Type B pancreatic cell (in vitro differentiated cells): ENCODE measurements at places on chromosomes 5 and 9.

- H3K27me3 ChIP-seq, result peaks cover 3% of the 10 kb centered on the region
- DNase-seq, result no peak
- H3K4me3 ChIP-seq, result no peak overlapping the region
- H3K4me1 ChIP-seq, result no peaks in the 10 kb centered on the region
- no peaks in the 10 kb centered on the region for H3K36me3 ChIP-seq
Measured at GRCh38 chr9:131087354-131087893, 8.9 kb upstream of the AIF1L start.

GRCh38 chr5:160479926-160480325 lies 58.3 kb downstream of the PTTG1 start:
- no peaks in the 10 kb centered on the region for H3K36me3 ChIP-seq
- H3K4me3 ChIP-seq, result no peak overlapping the region
- H3K4me1 ChIP-seq, result peaks cover 8% of the 10 kb centered on the region
- DNase-seq, result no peak
- no peak overlapping the region for H3K27ac ChIP-seq

GRCh38 chr9:99052815-99053715 lies 51.8 kb upstream of the TGFBR1 start:
- no peak for DNase-seq
- no peak overlapping the region for H3K27ac ChIP-seq
- no peak overlapping the region for H3K4me3 ChIP-seq
- no peaks in the 10 kb centered on the region for H3K36me3 ChIP-seq

DNA sequence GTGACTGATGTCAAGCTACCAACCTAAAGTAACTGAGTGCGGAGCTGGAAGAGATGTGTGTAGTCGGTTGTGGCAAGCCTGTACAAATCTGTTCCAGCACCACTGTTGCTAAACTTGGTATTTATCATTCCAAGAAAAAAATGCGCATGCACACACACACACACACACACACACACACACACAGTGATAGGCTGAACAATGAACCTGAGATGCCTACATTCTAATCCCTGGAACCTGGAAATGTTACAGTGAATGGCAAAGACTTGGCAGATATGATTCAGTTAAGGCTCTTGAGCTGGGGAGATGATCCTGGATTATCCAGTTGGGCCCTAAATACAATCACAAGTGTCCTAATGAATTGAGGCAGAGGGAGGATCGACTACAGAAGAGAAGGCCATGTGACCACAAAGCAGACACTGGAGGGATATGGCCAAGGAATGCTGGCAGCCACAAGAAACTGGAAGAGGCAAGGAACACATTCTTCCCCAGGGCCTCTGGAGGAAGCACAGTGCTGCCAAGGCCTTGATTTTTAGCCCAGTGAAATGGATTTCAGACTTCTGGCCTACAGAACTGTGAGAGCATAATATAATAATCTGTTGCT lies 49.7 kb upstream of the LHFPL2 start:
- H3K36me3 ChIP-seq, result peaks cover 4% of the 10 kb centered on the region
- no peak for DNase-seq
- H3K4me3 ChIP-seq, result no peak overlapping the region
- no peaks in the 10 kb centered on the region for H3K27me3 ChIP-seq

DNA sequence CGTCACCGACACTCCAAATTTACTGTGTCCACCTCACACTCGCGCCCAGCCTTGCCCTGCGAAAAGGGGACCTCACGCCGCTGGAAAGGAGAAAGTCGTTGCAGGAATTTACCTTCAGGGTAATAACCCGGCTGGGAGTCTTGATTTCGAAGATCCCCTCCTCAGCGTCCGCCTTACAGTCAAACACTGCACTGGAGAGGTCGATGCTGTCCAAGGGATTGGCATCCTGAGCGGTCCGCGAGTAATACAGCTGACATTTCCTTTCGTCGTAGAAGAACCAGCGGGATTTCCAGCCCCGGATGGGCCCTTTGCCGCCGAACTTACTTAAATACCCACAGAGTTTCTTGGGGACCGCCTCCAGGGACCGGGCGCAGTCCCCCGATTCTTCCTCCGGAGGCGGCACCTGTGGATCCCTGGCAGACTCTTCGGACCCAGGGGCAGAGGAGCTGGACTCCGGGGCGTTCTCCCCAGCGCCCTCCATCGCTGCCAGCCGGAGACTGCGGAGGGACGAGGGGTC lies 330 bp downstream of the TBC1D2 start:
- peaks cover 25% of the 10 kb centered on the region for H3K4me1 ChIP-seq
- peak overlapping the region; percentile 91 for H3K4me3 ChIP-seq
- H3K27ac ChIP-seq, result peak overlapping the region; percentile 54
- H3K36me3 ChIP-seq, result peaks cover 3% of the 10 kb centered on the region
- H3K27me3 ChIP-seq, result peaks cover 6% of the 10 kb centered on the region
- no peak for DNase-seq

- peaks cover 5% of the 10 kb centered on the region for H3K4me1 ChIP-seq
- no peaks in the 10 kb centered on the region for H3K27me3 ChIP-seq
- no peak for DNase-seq
- H3K36me3 ChIP-seq, result no peaks in the 10 kb centered on the region
- H3K27ac ChIP-seq, result no peak overlapping the region
Measured at GRCh38 chr9:101366038-101366756, 18.6 kb downstream of the BAAT start.

DNA sequence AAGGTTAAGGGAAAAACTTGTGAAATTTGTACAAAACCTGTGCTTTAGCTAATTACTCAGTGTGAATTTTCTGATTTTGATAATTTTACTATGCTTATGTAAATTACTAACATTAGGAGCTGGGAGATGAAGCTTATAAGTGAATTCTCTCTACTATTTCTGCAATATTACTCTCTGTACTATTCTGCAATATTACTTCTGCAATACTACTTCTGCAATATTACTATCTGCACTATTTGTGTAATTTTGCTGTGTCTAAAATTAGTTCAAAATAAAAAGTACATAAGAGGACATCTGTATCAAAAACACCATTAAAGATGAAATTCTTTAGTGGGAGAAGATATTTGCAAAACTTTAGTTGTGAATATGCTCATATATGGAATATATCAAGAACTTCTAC lies 62.9 kb downstream of the C9 start:
- H3K27ac ChIP-seq, result no peak overlapping the region
- no peak overlapping the region for H3K4me3 ChIP-seq
- peaks cover 3% of the 10 kb centered on the region for H3K27me3 ChIP-seq
- no peak for DNase-seq

DNA sequence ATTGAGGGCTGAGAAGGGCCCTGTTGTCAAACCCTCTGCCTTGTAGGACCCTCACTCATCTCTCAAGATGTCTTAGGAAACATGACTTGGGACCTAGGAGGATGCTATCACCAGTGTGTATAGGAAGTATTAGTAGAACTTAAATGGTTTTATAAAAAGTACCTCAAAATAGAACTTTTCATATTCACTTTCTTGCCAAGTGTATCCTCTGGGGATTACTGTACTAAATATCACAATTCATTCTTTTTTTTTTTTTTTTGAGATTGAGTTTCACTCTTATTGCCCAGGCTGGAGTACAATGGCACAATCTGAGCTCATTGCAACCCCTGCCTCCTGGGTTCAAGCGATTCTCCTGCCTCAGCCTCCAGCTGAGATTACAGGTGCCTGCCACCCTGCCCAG lies 56.2 kb downstream of the ARHGEF28 start:
- peaks cover 4% of the 10 kb centered on the region for H3K4me1 ChIP-seq
- no peak overlapping the region for H3K27ac ChIP-seq
- no peak for DNase-seq
- peaks cover 17% of the 10 kb centered on the region for H3K36me3 ChIP-seq

DNA sequence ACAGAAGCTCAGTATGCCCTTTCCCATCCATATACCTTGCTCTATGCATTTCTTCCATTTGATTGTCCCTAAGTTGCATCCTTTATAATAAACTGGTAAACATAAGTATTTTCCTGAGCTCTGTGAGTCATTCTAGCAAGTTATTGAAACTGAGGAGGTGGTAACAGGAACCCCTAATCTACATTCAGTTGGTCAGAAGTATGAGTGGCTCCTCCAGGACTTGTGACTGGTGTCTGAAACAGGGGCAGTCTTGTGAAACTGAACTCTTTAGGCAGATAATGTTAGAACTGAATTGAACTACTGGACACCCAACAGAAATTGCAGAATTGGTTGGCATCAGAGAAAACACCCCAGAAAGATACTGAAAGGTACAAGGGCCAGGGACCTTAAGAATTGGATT lies 133.1 kb upstream of the POU5F2 start:
- no peaks in the 10 kb centered on the region for H3K4me1 ChIP-seq
- H3K27me3 ChIP-seq, result no peaks in the 10 kb centered on the region
- H3K4me3 ChIP-seq, result no peak overlapping the region
- no peak for DNase-seq

- DNase-seq, result no peak
- H3K4me1 ChIP-seq, result peaks cover 14% of the 10 kb centered on the region
- H3K4me3 ChIP-seq, result no peak overlapping the region
- no peaks in the 10 kb centered on the region for H3K36me3 ChIP-seq
- peaks cover 21% of the 10 kb centered on the region for H3K27me3 ChIP-seq
- no peak overlapping the region for H3K27ac ChIP-seq
Measured at GRCh38 chr5:1780614-1780930, 19.1 kb downstream of the MRPL36 start.

- H3K27ac ChIP-seq, result no peak overlapping the region
- H3K4me1 ChIP-seq, result peaks cover 9% of the 10 kb centered on the region
- no peaks in the 10 kb centered on the region for H3K36me3 ChIP-seq
- H3K27me3 ChIP-seq, result no peaks in the 10 kb centered on the region
Measured at GRCh38 chr9:14941501-14942405, 31.5 kb upstream of the FREM1 start.

- H3K27ac ChIP-seq, result peak overlapping the region; percentile 80
- H3K4me1 ChIP-seq, result peaks cover 14% of the 10 kb centered on the region
- H3K4me3 ChIP-seq, result peak overlapping the region; percentile 72
- H3K36me3 ChIP-seq, result no peaks in the 10 kb centered on the region
- peaks cover 55% of the 10 kb centered on the region for H3K27me3 ChIP-seq
Measured at GRCh38 chr5:171806976-171807747, 21.5 kb downstream of the SMIM23 start.

DNA sequence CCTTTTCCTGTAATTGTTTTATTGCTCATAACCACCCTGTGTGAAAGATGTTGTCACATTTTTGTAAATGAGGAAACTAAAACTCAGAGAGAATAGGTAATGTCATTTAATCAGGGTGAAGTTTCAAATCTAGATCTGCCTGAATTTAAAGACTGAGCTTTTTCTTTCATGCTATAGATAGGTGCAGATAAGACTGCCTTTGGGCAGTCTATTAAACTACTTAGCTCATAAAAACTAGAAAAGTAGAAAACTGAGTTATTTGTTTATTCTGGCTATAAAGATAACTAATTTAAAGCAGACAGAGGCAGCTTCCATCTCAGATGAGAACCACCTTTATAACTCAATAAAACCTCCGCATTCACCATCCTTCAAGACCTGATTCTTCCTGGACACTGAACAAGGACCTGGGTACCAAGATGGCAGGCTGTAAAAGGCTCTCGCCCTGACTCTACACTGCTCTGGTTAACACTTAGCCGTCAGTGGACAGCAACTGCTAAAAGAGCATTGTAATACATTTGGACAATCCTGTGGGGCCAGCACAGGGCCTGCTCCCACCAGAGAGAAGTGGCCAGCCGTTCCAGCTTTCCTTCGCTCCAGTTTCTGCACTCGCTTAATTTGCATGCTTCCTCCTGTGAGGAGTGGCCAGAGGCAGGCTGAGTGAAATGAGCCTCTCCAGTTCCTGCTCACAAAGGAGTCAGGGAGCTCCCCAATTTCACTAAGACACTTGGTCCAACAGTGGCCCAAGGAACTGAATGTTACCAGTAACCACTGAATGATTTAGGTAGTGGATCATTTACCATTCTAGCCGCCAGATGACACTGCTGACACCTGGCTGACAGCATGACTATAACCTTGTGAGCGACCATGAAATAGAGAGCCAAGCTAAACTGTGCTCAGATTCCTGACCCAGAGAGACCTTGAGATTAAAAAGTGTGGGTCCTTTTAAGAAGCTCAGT lies 566.4 kb downstream of the EFNA5 start:
- H3K27me3 ChIP-seq, result no peaks in the 10 kb centered on the region
- DNase-seq, result no peak
- no peak overlapping the region for H3K4me3 ChIP-seq
- H3K27ac ChIP-seq, result no peak overlapping the region
- H3K36me3 ChIP-seq, result no peaks in the 10 kb centered on the region
- H3K4me1 ChIP-seq, result peaks cover 10% of the 10 kb centered on the region
